ENCODE measurements at places on chromosomes 16 and 17.

GRCh38 chr16:19859166-19859565, 25.5 kb downstream of the GPRC5B start:
- no peak overlapping the region for H3K27ac ChIP-seq
- DNase-seq, result no peak
- H3K27me3 ChIP-seq, result no peaks in the 10 kb centered on the region
- no peak overlapping the region for H3K4me3 ChIP-seq
- no peaks in the 10 kb centered on the region for H3K36me3 ChIP-seq

DNA sequence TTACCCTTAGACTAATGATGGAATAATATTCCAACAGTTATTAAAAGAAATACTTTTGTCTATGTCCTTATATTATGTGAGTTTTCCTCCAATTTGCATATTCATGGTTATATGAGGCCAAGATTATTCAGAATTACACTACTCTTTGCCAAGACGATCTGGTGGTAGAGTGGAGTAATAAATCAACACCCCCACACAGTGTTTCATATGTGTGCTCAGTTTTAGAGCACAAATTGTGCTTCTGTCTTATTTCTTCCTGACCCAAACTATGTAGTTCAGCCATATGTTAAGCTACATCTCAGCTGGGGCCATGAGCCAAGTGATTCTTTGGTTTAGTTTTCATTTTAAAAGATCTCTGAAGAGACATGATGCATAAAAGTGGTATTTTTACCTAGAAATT, 26.9 kb upstream of the PPM1E start:
- H3K36me3 ChIP-seq, result peaks cover 4% of the 10 kb centered on the region
- H3K4me3 ChIP-seq, result no peak overlapping the region
- H3K4me1 ChIP-seq, result no peaks in the 10 kb centered on the region

GRCh38 chr17:70276906-70277305, 107.6 kb downstream of the KCNJ2 start:
- no peaks in the 10 kb centered on the region for H3K27me3 ChIP-seq
- H3K4me1 ChIP-seq, result no peaks in the 10 kb centered on the region
- H3K36me3 ChIP-seq, result no peaks in the 10 kb centered on the region
- H3K4me3 ChIP-seq, result no peak overlapping the region
- H3K27ac ChIP-seq, result no peak overlapping the region

GRCh38 chr17:37045351-37045922, 96.7 kb downstream of the AATF start:
- H3K4me3 ChIP-seq, result no peak overlapping the region
- no peaks in the 10 kb centered on the region for H3K27me3 ChIP-seq
- DNase-seq, result no peak

GRCh38 chr17:22128723-22129122, 436.4 kb downstream of the KCNJ18 start:
- no peaks in the 10 kb centered on the region for H3K4me1 ChIP-seq
- H3K27ac ChIP-seq, result no peak overlapping the region
- H3K27me3 ChIP-seq, result no peaks in the 10 kb centered on the region
- H3K4me3 ChIP-seq, result no peak overlapping the region

- no peak for DNase-seq
- no peaks in the 10 kb centered on the region for H3K4me1 ChIP-seq
- H3K27me3 ChIP-seq, result no peaks in the 10 kb centered on the region
- H3K4me3 ChIP-seq, result no peak overlapping the region
These were observed 277.9 kb upstream of the MON1B start for GRCh38 chr16:76913046-76913445.
